ENCODE measurements at places on chromosomes 1 and 21.

DNA sequence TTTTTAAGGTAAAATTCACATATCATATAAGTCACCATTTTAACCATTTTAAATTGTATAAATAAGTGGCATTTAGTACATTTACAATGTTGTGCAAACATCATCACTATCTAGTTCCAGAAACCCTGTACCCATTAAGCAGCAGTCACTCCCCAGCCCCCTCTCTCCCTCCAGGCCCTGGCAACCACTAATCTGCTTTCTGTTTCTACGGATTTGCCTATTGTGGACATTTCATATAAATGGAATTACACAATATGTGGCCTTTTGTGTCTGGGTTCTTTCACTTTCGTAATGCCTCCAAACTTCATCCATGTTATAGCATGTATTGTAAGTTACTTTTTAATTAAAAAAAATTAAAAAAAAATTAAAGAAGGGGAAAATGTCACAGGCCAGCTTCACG, 58.0 kb upstream of the RAB3GAP2 start:
- DNase-seq, result no peak

DNA sequence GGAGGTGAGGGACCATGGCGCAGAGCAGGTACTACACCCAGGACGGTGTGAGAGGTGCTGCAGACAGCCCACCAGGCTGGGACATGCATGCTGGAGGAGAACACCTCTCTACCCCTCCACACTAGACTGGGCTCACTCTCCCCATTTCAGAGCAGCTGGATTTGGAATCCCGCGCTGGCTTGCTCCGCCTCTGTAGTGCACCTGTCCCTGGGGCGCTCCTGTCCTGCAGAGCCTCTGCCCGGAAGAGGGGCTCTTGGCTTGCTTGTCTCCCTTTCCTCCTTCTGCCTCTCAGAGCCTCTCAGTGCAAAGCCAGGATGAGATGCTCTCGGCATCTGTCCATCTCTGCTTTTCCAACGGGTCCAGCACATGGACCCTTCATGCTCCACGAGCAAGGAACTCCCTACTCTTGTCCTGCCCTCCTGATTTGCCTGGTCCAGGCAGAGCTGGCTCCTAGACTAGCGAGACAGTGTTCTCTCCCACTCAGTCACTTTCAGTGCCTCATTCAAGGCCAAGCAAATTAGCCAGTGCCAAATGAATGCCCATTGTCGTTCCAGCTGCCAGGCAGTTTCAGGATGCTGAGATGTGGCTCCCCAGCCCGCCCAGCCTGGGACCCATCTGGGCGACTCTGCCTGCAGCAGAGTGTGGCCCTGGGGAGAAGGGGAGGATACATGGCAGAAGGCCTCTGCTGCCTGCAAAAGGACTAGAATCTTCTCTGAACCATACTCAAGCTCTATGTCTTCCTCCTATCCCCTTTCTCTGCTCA, 33.7 kb downstream of the CDCA8 start:
- no peak for DNase-seq

- no peak for DNase-seq
Observed at GRCh38 chr21:41820384-41821080, 53.7 kb upstream of the RIPK4 start.

DNA sequence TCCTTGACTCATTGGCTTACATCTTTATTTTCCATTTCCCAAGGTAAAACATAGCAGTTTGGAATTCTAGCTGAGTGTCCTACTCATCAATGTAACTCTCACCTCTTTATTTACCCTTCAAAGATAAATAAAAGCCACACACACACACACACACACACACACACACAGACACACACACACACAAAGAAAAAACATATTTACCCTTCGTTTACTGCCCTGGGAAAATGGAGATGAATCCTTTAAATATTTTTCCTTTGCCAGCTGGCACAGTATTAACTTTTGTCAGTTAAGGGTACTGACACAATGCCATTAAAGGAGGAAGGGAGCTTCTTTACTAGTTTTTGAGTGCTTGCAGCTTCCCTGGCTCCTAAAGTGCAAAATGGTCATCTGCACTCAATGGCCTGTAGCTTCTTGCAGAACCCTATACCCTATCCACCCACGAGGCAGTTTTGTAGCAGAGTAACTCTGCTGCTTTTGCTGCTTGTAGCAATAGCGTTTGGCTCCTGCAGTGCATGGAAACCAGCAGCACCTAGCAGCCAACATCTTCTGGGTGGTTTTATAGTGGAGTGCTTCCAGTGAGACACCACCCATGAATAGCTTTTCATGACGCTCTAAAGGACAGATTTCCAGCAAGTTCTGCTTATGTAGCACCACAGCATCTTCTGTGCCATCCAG, 103.7 kb downstream of the HS2ST1 start:
- DNase-seq, result no peak

DNA sequence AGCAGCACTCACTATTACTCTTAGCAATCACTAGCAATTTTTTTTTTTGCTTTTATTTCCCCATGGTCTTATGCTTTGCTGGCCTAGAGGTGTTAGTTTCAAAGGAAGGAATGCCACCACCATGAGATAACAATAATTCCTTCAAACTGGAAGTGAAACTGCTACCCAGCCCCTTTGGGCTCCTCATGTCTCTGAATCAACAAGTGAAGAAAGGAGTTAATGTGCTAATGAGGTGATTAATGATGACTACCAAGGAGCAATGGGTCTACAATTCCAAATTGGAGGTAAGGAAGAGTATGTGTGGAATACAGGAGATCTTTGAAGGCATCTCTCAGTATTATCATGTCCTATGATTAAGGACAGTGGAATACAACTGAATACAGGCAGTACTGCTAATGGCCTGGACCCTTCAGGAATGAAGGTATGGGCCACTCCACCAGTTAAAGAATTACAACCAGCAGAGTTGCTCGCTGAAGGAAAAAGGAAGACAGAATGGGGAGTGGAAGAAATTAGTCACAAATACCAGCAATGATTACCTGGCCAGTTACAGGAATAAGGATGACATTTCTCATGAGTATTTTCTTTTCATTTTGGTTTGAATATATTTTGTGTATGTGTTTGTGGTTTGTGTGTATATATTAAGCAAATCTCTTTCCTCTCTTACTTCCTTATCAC, 652.9 kb downstream of the ADGRL2 start:
- no peak for DNase-seq

GRCh38 chr1:202046227-202046626, 35.8 kb downstream of the ELF3 start:
- DNase-seq, result no peak
